Suppressor macrophage treated with lipopolysaccharide for 4 hours (primary cell): ENCODE measurements at places on chromosomes 16 and 17.

- no peak for DNase-seq
These were observed 23.0 kb downstream of the STXBP4 start for GRCh38 chr17:54991567-54991966.

DNA sequence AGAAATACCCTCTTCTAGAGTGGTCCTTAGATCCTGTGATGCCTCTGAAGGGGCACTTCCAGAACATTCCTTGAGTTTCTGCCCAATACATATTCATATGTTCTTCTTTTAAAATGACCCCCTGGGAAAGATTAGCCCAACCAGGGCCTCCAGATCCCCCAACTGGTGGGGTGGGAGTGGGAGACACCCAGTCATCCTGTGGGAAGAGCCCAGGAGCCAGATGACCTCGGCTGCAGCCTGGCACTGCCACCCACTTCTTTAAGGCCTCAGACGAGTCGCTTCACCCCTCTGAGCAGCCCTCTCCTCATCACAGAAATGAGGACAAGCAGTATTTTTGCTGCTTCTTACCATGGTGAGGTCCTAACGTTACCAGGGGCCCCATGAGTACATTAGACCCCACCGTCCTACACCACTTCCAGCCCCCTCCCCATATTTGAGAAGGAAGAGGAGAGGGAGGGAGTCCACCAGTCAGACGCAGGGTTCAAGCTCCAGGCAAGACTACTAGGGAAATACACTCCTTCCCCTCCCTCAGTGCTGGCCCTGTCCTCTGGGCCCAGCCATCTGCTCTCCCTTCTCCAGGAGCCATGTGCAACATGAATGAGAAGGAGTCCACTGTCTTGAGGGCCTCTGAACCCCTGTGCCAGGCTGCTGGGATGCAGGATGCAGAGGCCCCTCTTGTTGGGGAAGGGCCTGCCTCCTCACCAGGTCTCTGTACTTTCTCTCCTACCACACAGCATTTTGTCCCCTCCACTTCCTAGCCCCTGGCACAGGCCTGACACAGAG is 11.8 kb downstream of the MPO start:
- no peak for DNase-seq

DNA sequence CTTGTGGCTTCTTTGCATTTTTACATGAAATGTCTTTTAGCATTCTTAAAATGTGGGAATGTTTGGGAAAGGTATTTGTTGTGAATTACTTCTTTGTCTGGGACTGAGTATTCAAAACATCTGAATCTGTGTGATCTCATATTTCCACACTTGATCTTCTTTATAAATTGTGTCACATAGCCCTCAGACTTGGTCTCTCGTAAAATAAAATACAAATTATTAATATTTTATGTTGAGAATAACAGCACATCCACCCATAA is 81.9 kb downstream of the TUBD1 start:
- no peak for DNase-seq

- DNase-seq: no peak
These were observed 9.5 kb downstream of the CAVIN1 start for GRCh38 chr17:42413464-42414040.

GRCh38 chr17:67594115-67594880 is 123.4 kb upstream of the NOL11 start:
- peak; percentile 88 for DNase-seq

- DNase-seq: peak; percentile 79
These were observed 13.4 kb upstream of the ATP5MC1 start for GRCh38 chr17:48878920-48879898.

DNA sequence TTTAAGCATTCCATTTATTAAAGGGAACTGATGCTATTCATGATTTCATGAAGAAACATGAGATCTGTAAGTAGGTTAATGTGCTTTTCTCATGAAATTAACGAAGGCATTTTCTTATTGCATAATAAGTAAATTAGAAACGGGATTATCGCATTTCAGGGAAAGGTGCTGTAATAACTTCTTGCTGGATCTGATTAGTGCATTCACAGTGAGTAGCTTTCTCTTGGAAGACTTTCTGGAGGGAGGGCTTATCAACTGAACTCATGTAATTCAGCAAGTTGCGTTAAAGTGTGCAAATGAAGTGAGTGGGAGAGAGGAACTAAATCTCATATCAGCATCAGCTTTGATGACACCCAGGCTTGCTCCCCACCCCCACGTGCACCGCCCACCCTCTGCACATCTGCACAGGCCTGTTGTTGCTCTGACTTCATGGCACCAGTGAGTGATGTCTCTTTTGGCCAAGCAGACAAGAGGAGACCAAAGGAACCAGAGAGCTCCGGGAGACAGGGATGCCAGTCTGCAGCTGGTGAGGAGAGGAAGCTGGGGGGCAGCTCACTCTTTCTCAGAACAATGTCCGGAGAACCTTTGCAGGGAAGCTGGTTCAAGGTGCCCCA is 26.3 kb upstream of the GAS7 start:
- DNase-seq: peak; percentile 67
